ENCODE measurements at places on chromosomes 12 and 14.

DNA sequence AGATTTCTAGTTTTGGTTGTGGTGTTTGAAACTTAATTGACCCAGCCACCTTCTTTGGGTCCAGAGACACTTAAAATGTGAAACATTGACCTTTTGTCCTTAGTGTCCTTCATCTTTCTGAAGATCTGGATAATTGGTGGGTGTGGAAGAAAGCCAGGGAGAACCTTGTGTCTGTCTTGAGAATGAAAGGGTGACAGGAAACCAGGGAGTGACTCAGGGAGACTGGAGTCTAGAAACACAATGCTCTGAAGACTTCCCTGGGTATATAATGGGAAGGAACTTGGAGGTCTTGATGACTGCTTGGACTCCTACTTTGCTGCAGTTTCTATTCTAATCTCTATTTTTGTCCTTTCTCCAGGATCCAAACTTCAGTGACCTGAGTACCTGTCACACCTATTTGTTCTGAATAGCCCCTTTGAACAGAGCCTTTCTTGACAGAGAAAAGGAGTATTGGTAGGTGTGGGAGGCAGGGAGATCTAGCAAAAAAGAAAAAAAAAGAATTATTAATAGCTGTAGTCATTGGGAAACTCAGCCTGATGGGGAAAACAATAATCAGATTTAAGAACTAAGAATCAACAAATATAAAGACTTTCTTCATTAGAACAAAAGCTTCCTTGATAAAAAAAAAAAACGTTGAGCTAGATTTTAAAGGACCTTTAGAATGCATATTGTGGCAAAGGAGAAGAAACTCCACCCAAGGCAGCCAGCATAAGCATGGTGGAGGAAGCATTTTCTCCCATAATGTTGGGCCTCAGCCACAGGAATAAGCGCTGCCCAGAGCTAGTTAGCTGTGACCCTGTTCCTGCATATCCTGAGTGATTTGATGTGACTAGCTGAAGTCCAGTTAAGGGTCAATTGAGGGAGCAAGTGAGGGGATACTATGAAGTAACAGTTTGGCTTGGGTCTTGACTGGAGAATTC is 77.9 kb upstream of the HOXC13 start:
- no peak for DNase-seq

GRCh38 chr14:75389679-75390078 is 38.1 kb upstream of the JDP2 start:
- DNase-seq = no peak

GRCh38 chr12:91618281-91618680 is 435.7 kb upstream of the DCN start:
- DNase-seq = no peak

GRCh38 chr14:20791597-20791996 is 10.5 kb downstream of the RNASE6 start:
- DNase-seq = no peak

- no peak for DNase-seq
These were observed 41.3 kb downstream of the RAB3IP start for GRCh38 chr12:69779928-69780327.

DNA sequence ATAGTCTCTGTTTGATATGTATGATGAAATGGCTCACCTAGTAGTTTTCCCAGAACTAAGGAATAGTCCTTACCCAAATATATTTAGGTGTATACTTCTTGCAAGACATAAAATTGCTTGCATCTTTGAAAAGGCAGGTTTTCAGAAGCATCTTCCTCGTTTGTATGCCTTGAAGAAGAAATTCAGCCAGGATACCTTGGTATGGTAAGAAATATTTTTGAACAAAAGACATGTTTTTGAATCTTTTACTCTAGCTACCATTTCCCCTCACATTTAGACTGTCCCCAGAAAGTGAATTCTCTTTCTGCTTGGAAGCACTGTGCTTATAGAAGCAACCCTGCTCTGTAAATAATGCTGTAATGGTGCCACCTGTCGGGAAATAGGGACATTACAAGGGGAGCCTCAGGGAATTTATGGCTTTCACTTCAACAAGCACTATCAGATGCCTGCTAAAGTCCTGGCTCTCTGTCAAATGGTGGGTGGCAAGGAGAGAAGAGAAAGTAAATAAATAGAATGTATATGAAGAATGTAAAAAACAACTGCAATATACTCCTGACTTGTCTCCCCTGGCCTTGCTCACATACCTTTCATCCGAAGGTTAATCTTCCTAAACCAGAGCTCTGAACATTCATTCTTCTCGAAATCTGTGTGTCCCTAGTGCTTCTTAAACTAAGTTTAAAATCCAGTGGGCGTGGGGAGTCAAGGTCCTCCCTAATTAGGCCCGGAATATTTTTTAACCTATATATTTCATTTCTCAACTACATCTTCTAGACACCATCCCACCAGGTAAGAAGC is 6.1 kb downstream of the CCDC184 start:
- peak; percentile 43 for DNase-seq

GRCh38 chr12:105279460-105280056 is 43.6 kb upstream of the APPL2 start:
- DNase-seq = no peak

- DNase-seq = no peak
These were observed 79.0 kb downstream of the SLC25A21 start for GRCh38 chr14:37093364-37093763.

- no peak for DNase-seq
These were observed 142.4 kb downstream of the PRKCH start for GRCh38 chr14:61463664-61464285.
